ENCODE measurements at places on chromosomes 5 and 9.

DNA sequence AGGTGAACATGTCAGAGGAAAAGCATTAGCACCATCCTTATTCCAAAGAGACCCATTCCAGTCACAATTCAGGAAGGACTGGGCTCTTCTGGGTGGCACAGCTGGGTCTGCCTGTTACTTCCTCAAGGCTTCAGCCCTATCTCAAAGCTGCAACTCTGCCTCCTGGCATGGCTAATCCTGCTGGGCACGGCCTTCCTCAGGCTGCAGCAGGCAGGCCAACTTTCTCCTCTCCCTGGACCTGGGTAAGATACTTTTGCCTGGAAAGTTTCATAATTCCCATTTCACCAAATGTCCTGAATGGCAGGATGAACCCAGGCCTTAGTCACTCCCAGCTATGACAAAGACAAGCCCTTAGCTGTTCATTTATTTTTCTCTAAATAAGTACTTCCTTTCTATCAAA is 50.1 kb downstream of the MACROH2A1 start:
- DNase-seq = no peak

- no peak for DNase-seq
These were observed 17.2 kb upstream of the PAM start for GRCh38 chr5:102737805-102738469.

DNA sequence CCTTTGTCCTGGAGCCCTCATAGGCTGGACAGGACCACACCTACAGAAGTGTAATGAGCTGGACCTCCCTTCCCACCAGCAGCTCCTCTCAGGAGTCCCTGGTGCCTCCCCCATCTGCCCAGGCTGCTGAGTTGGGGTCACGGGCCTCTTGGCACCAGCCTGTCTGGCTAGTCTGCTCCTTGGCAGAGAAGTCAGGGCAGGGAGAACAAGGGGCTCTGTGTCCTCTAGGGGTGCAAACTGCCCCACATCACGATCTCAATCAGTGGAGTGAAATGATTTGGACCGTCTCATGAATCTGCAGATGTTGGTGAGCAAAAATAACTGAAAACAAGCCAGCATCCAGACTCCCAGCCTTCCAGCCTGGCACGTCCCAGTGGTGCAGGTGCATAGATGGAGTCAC is 14.9 kb upstream of the GFPT2 start:
- no peak for DNase-seq

DNA sequence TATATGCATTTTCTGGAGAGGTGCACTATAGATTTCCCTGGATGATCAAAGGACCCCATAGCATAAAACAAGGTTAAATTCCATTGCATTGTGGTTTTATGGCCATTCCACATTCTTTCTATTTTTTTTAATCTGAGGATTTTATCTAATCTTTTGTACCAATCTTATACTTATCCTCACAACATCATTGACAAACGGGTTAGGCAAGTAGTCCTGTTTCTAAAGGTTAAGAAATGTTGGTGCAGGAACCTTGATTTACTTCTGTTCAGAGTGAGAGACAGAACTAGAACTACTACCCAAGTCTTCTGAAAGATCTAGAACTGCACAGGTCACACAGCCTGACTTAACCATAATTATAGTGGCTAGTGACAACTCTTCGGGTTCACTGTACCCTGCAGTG is 5.7 kb upstream of the DAB2 start:
- DNase-seq = no peak

GRCh38 chr9:3858961-3859360 is 333.2 kb upstream of the RFX3 start:
- no peak for DNase-seq

DNA sequence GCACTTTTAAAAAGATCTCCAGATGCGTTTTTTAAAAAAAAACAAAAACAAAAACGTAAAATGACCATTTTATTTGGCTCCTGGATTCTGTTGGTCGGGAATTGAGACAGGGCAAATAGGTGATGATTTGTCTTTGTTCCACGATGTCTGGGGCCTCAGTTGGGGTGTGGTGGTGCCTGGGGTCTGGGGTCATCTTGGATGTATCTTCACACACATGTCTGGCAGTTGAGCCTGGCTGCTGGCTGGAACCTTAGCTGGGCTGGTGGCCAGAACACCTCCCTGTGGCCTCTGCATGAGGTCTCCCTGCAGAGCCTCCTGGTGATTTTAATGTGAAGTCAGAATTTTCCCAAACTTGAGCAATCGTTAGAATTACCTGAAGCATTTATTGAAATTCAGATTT is 42.5 kb upstream of the BASP1 start:
- no peak for DNase-seq

DNA sequence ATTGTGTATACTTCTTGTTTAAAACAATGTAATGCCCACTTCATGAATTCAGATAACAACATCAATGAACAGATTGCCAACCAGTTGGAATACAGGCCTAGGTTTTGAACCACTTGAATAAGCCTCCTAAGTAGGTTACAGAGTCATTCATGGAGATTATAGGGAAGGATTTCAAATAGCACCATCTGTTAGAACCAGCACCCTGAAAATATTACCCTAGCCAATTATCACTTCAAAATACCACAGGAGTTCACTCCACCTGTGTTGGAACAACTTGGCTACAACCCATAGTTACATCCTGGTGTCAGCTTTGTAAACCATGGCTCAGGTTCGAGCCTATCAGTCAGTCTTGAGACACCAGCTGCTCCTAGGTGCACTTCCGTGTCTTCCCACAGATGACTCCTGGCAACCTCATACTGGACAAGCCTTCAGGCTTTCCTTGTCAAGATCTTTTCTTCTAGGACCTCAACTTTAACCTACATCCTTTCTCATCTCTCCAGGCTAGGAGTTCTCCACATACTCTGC is 350.0 kb downstream of the DEPDC1B start:
- no peak for DNase-seq

DNA sequence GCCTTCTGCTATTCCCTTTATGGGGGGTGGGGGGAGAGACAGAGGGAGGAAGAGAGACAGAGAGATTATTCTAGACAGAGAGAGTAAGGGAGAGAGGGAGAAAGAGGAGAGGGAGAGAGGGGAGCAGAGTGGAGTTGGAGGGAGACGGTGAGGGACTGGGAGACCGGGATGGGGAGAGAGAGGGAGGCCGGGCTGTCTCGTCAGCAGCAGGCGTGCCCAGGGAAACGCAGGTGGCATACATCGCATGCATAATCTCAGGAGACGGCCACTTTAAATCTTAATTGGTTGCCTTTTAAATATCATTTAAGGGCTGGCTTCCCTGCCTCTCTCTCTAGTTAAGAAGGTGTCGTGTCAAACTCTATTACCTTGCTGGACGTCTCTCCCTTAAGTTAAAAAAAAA is 8.4 kb downstream of the IRX4 start:
- DNase-seq = no peak

- DNase-seq = no peak
These were observed 545.4 kb upstream of the TLE4 start for GRCh38 chr9:79026316-79026715.

GRCh38 chr5:178462816-178463215 is 127.4 kb downstream of the COL23A1 start:
- no peak for DNase-seq

DNA sequence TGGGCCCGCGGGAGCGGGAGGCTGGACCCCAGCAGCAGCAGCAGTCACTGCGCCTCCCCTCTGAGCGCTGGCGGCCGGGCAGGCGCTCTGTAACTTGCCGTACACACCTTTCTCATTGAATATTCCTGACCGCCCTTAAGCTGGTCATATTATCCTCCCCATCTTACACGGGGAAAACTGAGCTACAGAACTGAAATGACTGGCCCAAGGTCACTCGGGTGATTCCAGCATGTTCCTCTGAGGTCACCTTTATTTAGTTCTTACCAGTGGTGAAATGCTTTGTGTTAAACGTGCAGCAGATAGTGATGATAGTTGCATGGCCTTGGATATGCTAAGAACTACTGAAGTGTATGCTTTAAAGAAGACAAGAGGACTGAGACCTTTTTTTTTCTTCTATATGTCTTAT is 607 bp downstream of the UQCRQ start:
- no peak for DNase-seq

DNA sequence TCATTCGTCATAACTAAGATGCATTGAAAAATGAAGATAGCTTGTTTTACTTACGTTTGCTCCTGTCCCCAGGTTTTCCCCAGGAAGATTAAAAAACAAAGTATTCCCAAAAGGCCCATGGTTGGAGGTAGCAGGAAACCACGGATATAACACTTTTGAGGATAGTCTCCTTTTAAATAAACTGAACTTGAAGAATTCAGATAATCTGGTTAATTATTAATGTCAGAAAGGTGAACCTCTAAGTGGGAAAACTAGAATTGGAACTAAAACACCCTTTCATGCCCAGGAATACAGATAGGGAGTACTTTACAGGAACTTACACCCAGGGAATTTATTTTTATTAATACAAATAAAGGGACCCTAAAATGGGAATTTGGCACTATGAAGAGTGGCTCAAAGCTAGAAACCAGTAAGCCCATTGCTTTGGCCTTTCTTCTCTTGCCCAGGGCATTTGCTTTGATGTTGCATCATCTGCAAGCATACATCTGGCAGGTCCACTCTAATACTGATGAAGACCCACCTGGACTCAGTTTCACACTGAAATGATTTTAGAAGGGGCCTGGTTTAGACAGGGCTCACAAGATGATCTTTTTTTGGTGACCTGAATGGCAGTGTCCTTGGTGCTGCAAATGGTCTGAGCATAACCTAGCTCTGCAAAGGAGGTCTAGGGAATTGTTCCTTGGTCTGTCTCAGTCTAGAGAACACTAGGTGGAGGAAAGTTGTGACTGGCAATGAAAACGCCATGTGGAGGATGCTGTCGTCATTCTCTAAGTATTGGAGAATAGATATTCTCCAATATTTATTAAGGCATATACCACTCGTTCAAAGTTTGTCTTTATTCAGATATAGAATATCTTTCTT is at the start of gene C5:
TSS of gene C5 (minus strand) at position 148 of the 861 bp plus-strand sequence. CDS start at position 119, 29 bp downstream.
- DNase-seq = no peak

DNA sequence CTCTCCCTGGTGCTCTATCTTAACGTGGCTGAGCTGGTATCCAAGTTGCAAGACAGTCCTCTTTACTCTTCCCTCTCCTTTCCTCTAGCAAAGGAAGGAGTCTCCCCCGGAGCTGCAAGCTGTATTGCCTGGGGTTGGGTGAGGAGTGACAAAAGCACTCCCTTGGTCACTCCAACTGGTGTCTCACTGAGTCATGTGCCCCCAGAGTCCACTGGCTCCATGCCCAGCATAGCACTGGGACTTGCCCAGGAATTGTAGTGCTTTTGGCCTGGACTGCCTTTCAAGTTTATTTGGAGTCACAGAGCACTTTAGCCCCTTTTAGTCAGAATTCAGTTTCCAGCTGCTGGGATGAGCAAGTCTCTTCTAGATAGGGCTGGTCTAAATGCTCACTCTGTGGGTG is 82.6 kb upstream of the FST start:
- DNase-seq = no peak

- no peak for DNase-seq
These were observed 2.7 kb upstream of the PDGFRB start for GRCh38 chr5:150158170-150158949.

GRCh38 chr9:112841261-112841660 is 49.4 kb downstream of the SLC46A2 start:
- no peak for DNase-seq

DNA sequence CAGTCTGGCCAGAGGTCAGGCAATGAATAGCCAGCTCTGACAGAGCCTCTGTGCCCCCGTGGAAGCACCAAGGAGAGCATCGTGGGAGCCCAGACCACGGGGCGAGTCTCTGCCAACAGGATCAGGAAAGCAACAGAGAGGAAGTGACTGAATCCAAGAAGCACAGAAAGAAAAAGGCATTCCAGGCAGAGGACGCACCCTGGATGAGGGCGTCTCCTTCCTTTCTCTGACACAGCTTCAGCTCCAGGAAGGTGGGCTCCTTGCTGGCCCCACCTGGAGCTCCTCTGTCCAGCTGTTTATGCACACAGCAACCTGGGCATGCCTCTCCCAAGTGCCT is 16.6 kb downstream of the HK3 start:
- no peak for DNase-seq

DNA sequence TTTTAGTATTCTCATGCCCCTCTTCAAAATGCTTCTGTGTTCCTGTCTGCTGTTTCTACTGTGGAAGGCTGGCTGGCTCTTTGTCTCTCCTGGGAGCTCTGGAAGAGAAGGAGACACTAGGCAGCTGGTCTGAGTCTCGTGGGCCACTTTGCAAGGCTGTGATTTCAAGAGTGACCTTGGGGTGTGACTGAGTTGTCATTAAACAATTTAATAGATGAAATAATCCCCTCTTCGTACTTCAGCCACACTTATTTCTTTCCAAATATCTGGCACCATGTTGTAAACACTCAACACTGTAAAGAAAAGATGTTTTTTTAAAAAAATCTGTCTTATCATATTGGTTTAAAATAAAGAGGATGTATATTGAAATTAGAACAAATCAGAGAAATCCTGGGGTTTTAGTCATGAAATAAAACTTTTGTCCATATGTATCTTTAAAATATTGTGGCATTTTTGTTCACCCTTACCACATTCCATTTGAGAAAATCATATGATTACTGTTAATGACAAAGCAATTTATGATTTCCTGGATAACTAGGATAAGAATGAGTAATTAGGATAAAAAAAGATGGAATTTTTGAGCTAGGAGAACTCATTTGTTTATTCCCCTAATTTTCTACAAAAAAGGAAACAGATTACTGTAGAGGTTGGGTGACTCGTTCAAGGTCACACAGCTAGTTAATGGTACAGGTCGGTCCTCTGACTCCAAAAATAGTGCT is 200.8 kb downstream of the MAT2B start:
- no peak for DNase-seq

DNA sequence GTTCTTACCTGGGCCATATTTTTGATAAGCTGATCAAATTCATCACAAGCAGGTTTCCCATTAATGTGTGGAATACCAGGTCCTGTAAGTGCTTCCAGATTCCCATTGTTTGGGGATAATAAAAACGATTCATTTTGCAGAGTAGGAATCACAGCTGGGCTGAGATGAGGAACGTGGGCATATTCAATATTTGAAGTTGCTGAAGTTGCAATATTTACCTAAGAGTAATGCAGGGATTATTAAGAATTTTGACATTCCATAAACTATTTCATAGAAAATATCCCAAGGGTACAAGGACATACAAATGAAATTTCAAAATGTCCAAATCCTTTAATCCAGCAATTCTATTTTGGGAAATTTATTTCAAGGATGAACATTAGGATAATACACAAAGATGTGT is 55.1 kb downstream of the MPDZ start:
- DNase-seq = no peak

- DNase-seq = no peak
These were observed 156.4 kb upstream of the RUSC2 start for GRCh38 chr9:35333551-35333950.

DNA sequence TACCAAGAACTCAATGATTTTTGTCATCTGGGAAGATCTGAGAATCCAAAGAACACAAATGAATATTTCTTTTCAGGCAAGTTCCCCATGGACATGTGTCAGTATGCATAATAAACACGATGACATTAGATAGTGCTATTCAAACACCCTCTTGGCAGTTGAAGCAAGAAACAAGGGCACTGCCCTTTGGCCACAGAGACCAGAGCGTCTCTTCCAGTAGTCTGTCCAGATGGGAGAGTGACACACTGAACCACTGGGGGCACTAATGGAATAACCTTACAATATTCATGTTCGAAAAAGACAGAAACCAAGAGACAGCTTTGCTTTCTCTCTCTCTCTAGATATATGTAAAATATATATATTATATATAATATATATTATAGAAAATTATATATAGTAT is 301.9 kb downstream of the CTNND2 start:
- no peak for DNase-seq

- no peak for DNase-seq
These were observed 3.5 kb downstream of the ESM1 start for GRCh38 chr5:54981928-54982327.
